ENCODE measurements at places on chromosomes 16 and 17.

DNA sequence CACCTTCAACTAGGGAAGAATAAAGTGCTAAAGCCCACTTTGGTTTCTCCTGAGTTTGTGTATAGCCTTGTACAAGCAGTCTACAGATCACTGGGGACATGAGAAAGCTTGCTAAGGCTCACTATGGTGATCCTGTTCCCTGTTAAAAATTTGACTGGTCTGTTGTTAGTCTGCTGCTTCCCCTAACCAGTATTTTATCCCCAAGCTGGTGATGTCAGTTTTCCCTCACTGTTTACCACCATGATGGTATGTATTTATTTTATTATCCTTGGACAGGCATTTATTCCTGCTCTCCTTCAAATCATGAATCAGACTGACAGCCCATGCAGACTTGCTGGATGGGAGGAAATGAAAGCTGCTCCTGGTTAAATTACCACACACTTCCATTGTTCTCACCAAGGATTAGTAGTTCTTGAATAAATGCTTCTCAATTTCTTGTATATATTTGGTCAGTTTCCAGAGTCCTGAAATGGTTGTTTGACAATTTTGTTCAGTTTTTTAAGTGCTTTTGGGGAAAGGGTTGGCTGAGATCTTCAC lies 99.6 kb downstream of the CA4 start:
- DNase-seq, result no peak

GRCh38 chr16:75477680-75478473 lies 13.4 kb upstream of the TMEM170A start:
- DNase-seq, result no peak

GRCh38 chr17:32487473-32488176 lies 832 bp downstream of the CDK5R1 start:
- no peak for DNase-seq

DNA sequence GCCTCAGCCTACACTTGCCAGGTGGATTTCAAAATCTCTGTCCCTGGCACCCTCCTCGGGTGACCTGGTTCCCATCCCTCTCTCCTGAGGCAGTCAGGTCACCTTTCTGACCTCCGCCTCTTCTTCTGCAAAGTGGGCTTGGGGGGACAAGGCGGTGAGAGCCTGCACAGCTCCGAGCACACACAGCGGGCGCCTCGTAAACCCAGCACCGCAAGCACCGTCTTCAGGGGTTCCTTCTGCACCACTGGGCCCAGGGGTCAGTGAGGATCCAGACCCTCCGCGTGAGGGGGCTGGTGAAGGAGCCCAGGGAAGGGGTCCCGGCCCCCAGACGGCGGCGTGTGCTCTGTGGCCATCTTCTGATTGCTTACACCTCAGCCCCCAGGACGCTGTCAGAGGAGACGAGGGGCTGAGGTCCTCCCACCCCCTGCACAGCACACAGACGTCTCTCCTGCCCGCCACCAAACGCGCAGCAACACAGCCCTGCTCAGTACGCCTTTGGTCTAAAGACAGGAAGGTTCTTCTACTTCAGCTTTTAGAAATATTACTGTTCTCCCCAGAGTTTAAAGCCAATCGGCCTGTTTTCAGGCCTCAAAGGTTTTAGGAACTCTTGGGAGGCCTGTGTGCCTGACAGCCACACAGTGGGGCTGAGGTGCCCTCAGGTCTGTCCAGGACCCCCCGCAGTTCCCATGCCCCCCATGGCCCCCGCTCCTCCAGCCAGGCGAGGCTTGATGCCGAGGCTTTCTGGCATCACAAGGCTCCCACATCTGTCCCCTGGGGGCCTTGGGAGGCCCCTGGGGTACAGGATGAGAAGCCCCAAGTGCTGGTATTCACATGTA lies 2.7 kb downstream of the CBFA2T3 start:
- DNase-seq, result no peak

DNA sequence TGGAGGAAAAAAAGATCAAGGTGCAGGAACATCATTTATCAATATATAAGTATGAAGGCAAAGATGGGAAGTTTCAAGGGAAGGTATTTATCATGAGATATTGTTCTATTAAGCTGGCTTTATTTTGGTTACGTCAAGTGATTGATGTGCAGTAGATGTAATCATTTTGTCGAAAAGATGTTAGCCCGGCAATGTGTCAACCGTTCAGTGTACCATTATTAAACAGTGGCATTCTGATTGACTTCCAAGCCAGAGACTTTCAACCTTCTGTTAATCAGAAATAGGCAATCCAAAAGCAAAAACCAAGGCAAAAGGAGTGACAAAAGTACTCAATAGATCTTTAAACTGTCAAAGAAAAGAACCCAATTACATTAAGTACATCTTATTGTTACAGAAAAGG lies 1340.3 kb upstream of the GOT2 start:
- DNase-seq, result no peak

DNA sequence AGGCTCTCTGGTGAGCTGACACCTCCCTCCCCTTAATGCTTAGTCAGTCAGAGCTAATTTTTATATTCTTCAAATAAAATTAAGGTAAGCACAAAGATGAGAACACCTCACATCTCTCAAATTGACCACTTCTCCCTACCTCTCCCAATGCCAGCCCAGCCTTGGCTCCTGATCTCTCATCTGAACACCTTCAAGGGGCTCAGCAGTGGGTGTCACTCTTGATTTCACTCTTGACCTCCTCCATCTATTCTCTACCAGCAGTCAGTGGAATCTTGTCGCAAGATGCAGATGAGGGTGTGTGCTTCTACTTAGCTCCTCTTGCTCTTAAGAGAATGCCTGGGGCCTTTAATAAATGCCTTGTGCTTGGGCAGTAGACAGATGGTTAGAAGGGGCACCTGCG lies 309.0 kb upstream of the IRX3 start:
- DNase-seq, result no peak

GRCh38 chr16:27722207-27722606 lies 172.3 kb downstream of the KATNIP start:
- DNase-seq, result no peak

DNA sequence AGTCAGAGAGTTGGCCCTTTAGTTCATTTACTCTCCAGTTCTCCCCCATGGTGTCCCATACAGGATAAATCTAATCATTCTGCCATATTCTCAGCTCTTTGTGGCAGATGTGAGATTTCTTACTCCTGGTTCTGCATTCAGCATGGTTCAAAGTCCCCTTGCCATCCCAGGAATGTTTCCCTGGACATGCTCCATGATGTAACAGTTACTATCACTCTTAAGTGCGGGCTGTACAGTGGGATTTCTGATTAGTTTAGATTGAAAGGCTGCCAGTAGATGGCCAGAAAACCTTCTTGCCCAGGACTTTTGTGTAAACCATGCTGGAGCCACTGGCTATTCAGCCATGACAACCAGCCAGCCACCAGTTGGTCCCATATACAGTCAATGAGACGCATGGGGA lies 10.4 kb downstream of the KRT37 start:
- DNase-seq, result no peak
